ENCODE measurements at places on chromosomes 12 and 14.

DNA sequence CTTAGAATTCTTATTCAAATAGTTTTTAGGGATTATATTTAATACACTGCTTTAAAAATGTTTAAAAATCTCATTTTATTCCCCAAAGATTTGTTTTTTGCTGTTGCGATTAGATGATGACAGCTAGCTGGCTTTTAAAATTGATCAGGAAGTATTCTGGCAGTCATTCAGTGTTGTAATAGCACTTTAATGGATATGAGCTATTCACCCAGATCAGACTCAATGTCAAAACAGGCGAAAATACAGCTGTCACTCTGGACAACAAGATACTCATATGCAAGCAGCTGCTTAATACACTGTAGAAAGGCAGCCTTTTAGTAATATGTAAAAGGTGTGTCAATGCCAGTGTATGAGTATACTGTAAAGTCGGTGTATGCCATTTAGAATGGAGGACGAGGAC lies 91.7 kb downstream of the NPAS3 start:
- DNase-seq: no peak

DNA sequence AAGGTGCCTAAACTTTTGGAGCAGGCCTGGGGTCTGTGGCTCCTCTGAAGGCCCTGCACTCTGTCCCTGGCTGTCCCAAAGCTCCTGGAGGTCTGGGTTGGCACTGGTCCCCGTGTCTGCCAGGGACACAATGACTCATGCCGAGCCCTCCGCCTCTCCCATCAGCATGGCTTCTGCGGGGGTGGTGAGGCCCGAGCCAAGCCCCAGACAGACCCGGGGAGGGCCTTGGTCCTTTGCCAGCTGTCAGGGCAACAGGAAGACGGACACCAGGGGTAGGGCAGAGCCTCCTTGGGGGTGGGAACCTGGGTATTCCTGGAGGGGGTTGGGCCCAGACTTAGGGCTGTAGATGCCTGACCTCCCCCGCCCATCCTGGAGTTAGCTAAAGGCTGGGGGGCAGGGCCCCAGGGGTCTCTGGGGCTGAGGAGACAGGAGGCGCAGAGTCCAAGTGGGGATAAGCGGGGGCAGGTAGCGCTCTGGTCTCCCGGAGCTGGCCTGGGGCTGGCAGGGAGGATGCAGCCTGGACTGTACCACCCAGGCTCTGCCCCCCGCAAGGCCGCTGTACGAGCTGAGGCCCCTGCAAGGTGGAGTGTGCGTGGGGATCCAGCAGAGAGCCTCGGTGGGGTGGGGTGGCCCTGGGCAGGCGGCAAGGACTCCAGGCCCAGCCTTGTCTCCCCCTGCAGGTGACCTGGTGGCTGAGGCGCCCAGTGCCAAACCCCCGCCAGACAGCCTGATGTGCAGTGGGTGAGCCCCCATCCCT lies 16.4 kb upstream of the PUS1 start:
- no peak for DNase-seq

DNA sequence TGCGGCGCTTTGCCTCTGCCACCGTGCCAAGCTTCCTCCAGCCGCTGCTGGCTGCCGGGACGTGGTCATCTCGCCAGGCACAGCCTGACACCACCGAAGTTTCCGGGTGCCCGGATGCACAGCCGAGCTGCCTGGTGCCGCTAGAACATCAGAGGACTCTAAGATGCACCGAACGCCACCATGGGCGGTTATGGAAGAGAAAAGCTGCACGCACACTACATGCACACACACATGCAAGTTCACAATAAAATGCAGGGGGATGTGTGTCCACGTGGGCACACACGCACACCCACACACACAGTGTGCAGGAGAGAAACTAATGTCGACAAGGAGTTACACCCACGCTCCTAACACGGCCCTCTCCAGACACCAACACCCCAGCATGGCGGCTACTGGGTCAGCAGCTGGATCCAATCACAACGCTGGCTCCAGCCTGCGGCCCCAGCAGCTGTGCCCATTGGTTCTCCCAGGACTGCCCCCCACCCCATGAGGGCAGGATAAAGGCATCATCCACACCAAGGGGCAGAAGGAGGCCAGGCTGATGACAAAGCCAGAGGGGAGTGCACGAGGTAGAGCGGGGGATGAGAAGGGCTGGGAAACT lies 82.7 kb downstream of the BCL11B start:
- no peak for DNase-seq

GRCh38 chr12:27779416-27779919 lies 565 bp upstream of the KLHL42 start:
- DNase-seq: peak; percentile 59

- DNase-seq: no peak
Observed at GRCh38 chr12:68406134-68406576, 74.0 kb upstream of the MDM1 start.
